ENCODE measurements at places on chromosomes 4 and X.

- no peak for DNase-seq
Measured at GRCh38 chrX:119516157-119516702, 48.0 kb downstream of the SLC25A5 start.

DNA sequence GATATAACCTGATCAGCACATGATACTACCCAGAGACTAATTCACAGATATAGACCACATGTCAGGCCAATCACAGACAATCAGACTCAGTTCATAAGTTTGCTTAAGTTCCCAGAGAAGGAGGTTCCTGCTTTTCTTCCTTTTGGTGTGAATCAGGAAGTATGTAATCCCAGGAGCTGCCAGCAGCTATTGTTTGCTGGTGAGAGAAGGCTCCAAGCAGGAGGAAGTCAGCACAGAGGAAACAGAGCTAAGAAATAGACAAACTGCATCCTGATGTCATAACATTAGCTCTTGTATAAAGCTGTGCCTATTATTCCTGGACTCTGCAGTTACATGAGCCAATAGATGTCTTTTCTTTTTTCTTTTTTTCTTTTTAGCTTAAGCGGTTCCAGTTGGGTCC lies 50.9 kb downstream of the UCHL1 start:
- DNase-seq = no peak

GRCh38 chr4:38930204-38930603 lies 62.6 kb downstream of the FAM114A1 start:
- no peak for DNase-seq

GRCh38 chr4:188246488-188246887 lies 107.2 kb downstream of the TRIML1 start:
- DNase-seq = no peak

DNA sequence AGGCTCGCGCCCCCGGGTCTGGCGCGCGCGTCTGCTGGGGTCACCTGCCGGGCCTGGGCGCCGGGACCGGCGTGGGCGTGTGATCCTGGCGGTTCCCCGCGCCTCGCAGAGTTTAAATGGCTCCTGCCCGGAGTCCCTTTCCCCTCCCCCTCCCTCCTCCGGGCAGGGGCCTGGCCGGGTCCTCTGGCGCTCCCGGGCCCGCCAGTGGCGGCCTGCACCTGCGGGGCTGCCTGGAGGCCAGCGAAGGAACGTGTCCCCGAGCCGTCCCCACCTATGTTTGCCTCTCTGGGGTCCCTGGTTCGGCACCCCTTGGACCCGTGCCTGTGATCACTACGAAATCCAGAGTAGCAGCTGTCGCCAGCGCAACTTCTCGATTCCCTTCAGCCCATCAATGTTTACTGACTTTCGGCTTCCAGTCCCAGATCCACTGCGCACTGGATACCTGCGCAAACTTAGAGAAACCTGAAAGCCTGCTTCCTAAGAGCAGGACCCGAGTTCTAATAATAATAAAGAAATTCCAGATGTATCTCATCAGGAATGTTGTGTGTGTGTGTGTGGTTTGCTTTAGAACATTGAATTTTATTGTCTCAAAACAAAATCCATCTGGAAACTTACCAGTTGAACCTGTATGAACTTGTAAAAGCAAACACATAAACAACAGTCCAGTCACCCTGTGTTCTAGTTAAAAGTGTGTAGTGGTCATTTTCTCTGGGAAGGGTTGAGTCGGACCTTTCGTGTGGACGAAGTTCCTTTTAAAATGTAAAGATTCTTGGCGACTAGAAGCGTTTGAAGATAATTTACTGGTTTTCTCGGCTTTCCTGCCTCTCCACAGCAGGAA lies 788 bp downstream of the SHROOM2 start:
- no peak for DNase-seq

Measured in NCI-H1417 treated with DMSO at 0.1 percent for 48 hours (cell line).